ENCODE measurements at places on chromosomes 1 and 21. TPM values are rescaled to one million over a fixed set of nuclear protein-coding genes. Genes with fewer than 3 reads are reported as not detected.

DNA sequence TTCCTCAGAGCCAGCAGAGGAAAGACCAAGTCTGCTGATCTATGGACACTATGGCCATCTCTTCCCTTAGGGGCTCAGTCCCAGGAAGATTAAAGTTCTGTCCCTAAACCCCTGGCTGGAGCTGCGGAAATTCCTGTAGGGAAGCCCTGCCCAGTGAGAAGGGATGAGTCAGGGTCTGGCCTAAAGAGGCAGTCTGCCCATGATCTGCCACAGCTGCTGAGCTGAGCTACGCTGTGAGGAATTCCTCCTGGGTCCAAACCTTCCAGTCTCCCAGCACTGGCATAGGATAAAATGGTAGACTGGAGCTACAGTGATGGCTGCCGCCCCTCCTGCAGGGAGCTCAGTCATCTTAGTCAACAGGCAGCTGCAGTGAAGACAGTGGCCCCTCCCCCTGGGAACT is 213.7 kb downstream of the BRINP2 start:
- DNase-seq, result no peak

- DNase-seq, result no peak
Measured at GRCh38 chr1:179066471-179066870, 15.4 kb upstream of the TOR3A start.

The RXRG gene
- 3.1 TPM for total RNA-seq

The AMY2A gene
- 1.7 TPM for total RNA-seq

GRCh38 chr1:159211331-159212136 is 6.9 kb downstream of the ACKR1 start:
- DNase-seq, result no peak

- no peak for DNase-seq
Measured at GRCh38 chr1:215567491-215568298, 591 bp downstream of the KCTD3 start.

GRCh38 chr1:53557369-53557768 is 98.2 kb downstream of the DMRTB1 start:
- no peak for DNase-seq

DNA sequence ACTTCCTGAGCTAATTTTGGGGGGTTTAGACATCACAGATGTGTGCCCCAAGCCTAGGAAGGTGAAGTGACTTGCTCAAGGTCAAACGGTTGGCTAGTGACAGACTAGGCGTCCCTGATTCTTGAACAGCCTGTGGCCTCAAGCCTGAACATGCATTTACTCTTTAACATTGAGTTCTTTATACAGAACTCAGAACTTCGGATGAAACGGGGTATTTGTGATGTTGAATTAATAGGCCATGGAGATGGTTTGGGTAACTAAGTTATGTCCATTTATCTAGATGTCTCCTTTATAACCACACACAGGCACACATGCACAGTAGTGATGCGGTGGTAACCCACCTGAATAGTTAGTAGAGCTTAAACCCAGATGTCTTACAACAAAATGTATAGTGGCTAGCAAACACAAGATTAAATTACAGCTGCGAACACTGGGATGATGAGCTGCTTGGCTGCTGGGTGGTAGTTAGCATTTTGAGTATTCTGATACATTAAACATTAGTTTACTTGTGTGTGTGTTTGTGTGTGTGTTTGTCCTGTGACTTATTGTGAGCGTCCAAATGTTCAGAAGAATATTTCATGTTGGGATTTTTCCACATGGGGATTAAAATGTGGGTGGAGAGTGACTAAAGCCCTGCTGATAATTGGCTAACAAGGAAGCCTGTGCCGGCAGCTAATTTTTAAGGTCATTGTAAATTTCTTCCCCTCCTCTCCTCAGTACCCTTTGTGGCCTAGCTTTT is 2.3 kb downstream of the ATP1A1 start:
- no peak for DNase-seq

The PADI2 gene
- 0.83 TPM for total RNA-seq

- no peak for DNase-seq
Measured at GRCh38 chr1:161987872-161988271, 35.8 kb downstream of the OLFML2B start.

- DNase-seq, result no peak
Measured at GRCh38 chr1:25825605-25826004, 5.9 kb downstream of the MTFR1L start.

The CCDC17 gene
- total RNA-seq, result 1.0 TPM

- DNase-seq, result no peak
Measured at GRCh38 chr1:33094971-33095604, 14.1 kb downstream of the AZIN2 start.

DNA sequence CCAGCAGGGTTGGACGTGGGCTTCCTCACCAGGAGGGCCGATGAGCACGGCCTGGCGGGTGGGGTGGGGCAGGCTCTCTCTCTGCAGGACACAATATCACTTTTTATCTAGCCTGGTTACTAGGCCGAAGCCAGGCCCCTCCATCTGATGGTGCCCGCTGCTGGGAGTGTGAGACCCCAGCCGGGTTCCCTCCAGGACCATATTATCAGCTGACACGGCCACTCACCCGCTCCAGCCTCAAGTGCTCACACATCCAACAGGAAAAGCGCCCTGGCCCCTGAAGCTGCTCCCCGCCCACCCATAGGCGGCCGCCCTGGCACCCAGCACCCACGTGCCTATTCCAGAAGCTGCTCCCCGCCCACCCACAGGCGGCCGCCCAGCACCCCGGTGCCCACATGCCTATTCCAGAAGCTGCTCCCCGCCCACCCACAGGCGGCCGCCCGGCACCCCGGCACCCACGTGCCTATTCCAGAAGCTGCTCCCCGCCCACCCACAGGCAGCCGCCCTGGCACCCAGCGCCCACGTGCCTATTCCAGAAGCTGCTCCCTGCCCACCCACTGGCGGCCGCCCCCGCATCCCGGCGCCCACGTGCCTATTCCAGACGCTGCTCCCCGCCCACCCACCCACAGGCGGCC is 5.0 kb downstream of the SLC19A1 start:
- DNase-seq, result no peak

GRCh38 chr1:46244656-46245371 is 2.7 kb upstream of the RAD54L start:
- DNase-seq, result no peak

DNA sequence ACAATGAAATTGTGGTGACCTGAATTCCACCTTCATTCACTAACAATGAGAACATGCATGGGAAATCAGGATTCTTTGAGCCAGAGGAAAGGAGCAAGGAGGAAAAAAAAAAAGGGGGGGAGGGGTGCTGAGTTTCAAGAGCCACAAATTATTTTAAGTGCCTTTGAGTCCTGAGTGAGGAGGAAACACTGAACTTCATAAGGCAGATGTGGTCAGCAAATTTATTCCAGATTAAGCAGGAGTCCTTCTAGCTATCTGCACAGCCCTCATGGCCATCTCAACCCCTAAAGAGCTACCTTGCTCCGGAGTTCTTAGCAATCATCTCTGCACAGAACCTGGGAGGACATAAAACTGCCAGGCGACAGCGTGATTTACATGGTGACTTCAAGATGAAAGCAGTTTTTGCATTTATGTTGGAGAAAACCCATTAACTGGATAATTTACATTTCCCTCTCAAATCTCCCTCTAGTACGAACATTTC is 21.7 kb downstream of the ASTN1 start:
- DNase-seq, result no peak

The RIMS3 gene
- 5.4 TPM for total RNA-seq

The GUCA2B gene
- total RNA-seq, result not detected

DNA sequence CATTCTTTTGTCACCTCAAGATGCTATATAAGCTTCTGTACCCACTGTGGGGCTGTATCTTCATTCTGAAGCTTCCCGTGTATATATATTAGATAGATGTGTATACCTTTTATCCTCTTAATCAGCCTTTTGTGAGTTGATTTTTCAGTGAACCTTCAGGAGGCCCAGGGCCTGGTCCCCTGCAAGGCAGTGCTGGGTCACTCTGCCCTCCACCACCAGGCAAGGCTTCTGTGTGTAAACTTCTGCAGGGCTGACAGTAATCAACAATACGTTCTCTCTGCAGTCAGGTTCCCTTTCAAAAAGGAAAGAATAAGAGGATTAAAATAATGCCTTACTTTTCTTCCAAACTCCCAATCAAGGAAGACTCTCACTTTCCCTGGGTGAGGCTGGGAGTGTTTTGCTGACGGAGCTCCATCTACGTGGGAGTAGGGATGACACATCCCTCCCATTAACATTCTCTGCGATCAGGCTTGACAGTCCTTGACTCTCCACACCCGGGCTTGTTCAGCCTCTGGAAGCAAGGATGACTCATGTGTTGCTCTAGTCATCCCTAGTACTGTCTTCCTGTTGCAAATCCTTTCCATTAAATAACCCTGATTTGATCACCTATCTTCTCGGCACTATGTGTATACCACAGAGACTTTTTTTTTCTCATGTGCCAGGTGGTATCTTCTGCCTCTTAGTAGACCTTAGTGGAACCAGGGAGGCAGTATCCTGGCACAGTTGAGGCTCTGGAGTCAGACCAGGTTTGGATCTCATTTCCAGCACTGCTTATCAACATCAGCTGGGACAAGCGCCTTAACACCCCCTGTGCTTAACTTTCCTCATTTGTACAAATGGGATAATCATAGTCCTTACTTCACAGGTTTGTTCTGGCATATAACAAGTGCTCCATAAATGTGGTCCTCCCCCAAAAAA is 70.3 kb upstream of the KCNK1 start:
- no peak for DNase-seq

- DNase-seq, result peak; percentile 85
Measured at GRCh38 chr1:207922554-207922953, 11.6 kb upstream of the CD34 start.

Measured in esophagus muscularis mucosa (tissue), 4 donors.